ENCODE measurements at places on chromosomes 5 and 9. TPM values are rescaled to one million over a fixed set of nuclear protein-coding genes. Genes with fewer than 3 reads are reported as not detected.

DNA sequence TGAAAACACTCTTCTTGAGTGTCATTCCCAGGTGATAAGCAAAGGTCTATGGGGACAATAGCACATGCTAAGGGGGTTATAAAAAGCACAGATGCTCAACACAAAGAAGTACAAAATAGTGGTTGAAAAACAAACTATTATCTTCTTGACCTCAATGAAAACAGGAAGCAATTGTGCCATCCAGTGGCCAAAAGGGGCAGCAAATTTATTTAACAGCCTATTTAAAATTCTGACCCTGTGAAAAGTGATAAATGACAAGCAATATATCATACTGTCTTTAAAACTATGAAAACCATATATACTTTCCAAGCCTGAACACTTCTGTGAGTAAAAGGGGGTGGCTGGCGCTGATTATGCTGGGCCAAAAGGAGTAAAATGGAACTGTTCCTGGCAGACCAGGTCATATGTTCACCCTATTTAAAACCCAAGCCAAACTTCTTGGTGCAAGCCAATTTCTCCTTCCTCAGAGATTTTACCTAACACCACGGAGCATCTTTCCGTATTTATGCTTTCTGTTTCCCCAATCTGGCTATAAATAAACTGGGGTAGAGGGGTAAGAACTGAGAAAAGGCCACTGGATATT, 29.7 kb downstream of the TEX10 start:
- DNase-seq, result peak; percentile 24
- peaks cover 24% of the 10 kb centered on the region for H3K36me3 ChIP-seq
- H3K4me1 ChIP-seq, result peaks cover 10% of the 10 kb centered on the region
- H3K27ac ChIP-seq, result no peak overlapping the region

- no peak overlapping the region for H3K4me3 ChIP-seq
- no peak overlapping the region for H3K27ac ChIP-seq
- no peak for DNase-seq
- no peaks in the 10 kb centered on the region for H3K36me3 ChIP-seq
- H3K27me3 ChIP-seq, result peaks cover 6% of the 10 kb centered on the region
Observed at GRCh38 chr5:108637134-108637533, 110.6 kb upstream of the FER start.

GRCh38 chr5:179319123-179319522, 26.1 kb downstream of the ADAMTS2 start:
- no peak overlapping the region for H3K27ac ChIP-seq
- no peaks in the 10 kb centered on the region for H3K4me1 ChIP-seq
- H3K36me3 ChIP-seq, result no peaks in the 10 kb centered on the region
- no peak for DNase-seq

- peaks cover 2% of the 10 kb centered on the region for H3K36me3 ChIP-seq
- H3K27ac ChIP-seq, result peak overlapping the region; percentile 92
- DNase-seq, result peak; percentile 85
- H3K4me1 ChIP-seq, result peaks cover 46% of the 10 kb centered on the region
Observed at GRCh38 chr9:91162784-91163443, 198.8 kb downstream of the AUH start.

Gene IER5L
- 1.3 TPM for total RNA-seq

GRCh38 chr9:124281931-124282371, 24.2 kb downstream of the NEK6 start:
- H3K27ac ChIP-seq, result no peak overlapping the region
- H3K27me3 ChIP-seq, result no peaks in the 10 kb centered on the region
- H3K36me3 ChIP-seq, result no peaks in the 10 kb centered on the region
- H3K4me3 ChIP-seq, result no peak overlapping the region
- H3K4me1 ChIP-seq, result peaks cover 18% of the 10 kb centered on the region
- DNase-seq, result no peak

DNA sequence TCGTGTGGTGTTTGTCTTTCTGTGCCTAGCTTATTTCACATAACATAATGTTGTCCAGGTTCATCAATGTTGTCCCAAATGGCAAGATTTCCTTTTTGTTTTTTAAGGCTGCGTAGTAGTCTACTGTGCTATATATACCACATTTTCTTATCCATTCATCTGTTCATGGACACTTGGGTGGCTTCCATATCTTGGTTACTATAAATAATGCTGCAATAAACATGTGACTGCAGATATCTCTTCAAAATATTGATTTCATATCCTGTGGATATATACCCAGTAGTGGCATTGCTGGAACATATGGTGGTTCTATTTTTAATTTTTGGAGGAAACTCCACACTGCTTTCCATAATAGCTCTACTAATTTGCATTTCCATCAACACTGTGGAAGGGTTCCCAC, 25.5 kb upstream of the CCNH start:
- peaks cover 1% of the 10 kb centered on the region for H3K4me1 ChIP-seq
- no peak overlapping the region for H3K4me3 ChIP-seq
- no peak overlapping the region for H3K27ac ChIP-seq
- peaks cover 14% of the 10 kb centered on the region for H3K27me3 ChIP-seq
- DNase-seq, result no peak

Gene SAP30L
- total RNA-seq, result 34.2 TPM

Gene ARID3C
- 0.17 TPM for total RNA-seq

GRCh38 chr5:42837601-42838000, 25.9 kb upstream of the SELENOP start:
- no peaks in the 10 kb centered on the region for H3K27me3 ChIP-seq
- H3K4me1 ChIP-seq, result no peaks in the 10 kb centered on the region
- H3K27ac ChIP-seq, result no peak overlapping the region
- H3K4me3 ChIP-seq, result no peak overlapping the region
- no peaks in the 10 kb centered on the region for H3K36me3 ChIP-seq

- DNase-seq, result no peak
- no peaks in the 10 kb centered on the region for H3K36me3 ChIP-seq
- no peak overlapping the region for H3K27ac ChIP-seq
- no peaks in the 10 kb centered on the region for H3K4me1 ChIP-seq
Observed at GRCh38 chr9:88691811-88692210, 156.8 kb downstream of the NXNL2 start.

- no peak for DNase-seq
- H3K27me3 ChIP-seq, result no peaks in the 10 kb centered on the region
Observed at GRCh38 chr5:124162767-124163532, 583.5 kb downstream of the ZNF608 start.

- H3K36me3 ChIP-seq, result no peaks in the 10 kb centered on the region
- peaks cover 22% of the 10 kb centered on the region for H3K4me1 ChIP-seq
- peak; percentile 92 for DNase-seq
- H3K27me3 ChIP-seq, result peaks cover 73% of the 10 kb centered on the region
- peak overlapping the region; percentile 59 for H3K4me3 ChIP-seq
- H3K27ac ChIP-seq, result no peak overlapping the region
Observed at GRCh38 chr5:141878711-141879425, 658 bp upstream of the PCDH1 start.

Gene SOWAHA
- not detected for total RNA-seq

GRCh38 chr9:16668734-16669295, 201.7 kb downstream of the BNC2 start:
- no peaks in the 10 kb centered on the region for H3K27me3 ChIP-seq
- H3K27ac ChIP-seq, result no peak overlapping the region
- H3K4me1 ChIP-seq, result no peaks in the 10 kb centered on the region
- H3K4me3 ChIP-seq, result no peak overlapping the region
- H3K36me3 ChIP-seq, result no peaks in the 10 kb centered on the region

Gene GABRB2
- not detected for total RNA-seq

DNA sequence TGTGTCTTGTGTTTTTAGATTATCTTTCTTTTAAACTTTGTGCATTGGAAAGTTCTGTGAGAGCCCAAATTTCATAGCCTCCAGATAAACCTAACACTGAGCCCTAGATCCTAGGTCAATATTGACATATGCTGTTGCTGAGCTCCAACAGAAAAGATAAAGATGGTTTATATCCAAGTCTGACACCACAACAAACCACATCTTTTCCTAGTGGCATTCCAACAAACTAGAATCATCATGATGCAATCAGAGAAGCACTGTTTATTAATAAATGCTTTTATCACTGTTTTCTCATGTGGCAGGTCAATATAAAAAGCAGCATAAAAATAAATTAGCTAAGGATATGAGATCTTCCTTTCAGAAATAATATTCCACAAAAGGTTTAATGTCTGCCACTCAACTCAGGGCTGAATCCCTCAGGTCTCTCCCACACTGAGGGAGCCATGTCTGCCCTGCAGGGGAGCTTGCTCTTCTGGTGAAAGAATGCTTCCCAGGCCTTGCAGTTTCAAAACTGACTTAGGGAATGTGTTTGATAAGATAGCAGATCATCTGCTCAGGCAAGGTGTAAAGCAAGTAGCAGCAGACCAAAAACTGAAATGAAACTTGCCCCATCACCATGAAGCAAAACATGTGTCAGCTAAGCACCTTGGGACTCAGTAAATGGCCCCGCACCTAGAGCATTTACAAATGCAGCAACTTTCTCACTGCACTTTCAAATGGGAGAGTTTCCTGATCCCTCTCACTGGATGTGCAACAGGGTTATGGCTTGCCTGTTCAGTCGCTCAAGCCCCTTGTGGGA, 493.0 kb downstream of the AGTPBP1 start:
- H3K27me3 ChIP-seq, result no peaks in the 10 kb centered on the region
- H3K36me3 ChIP-seq, result no peaks in the 10 kb centered on the region
- H3K4me1 ChIP-seq, result no peaks in the 10 kb centered on the region
- no peak for DNase-seq

Gene ABLIM3
- 0.10 TPM for total RNA-seq

DNA sequence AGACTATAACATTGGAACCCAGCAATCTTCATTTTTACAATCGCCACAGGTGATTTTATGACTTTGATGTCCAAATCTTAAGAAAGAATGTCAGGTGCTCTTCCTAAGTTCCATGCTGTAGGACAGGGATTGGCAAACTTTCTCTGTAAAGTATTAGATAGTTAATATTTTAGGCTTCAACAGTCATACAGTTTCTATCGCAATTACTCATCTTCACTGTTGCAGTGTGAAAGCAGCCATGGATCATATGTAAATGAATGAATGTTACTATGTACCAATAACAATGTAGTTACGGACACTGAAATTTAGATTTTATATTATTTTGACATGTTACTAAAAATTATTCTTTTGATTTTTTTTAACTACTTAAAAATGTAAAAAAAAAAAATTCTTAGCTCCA, 169.7 kb downstream of the DTWD2 start:
- H3K36me3 ChIP-seq, result peaks cover 2% of the 10 kb centered on the region
- H3K4me3 ChIP-seq, result no peak overlapping the region
- H3K27ac ChIP-seq, result no peak overlapping the region
- DNase-seq, result no peak
- H3K4me1 ChIP-seq, result no peaks in the 10 kb centered on the region

- no peaks in the 10 kb centered on the region for H3K27me3 ChIP-seq
- H3K4me1 ChIP-seq, result no peaks in the 10 kb centered on the region
- no peak overlapping the region for H3K4me3 ChIP-seq
- H3K27ac ChIP-seq, result no peak overlapping the region
- H3K36me3 ChIP-seq, result no peaks in the 10 kb centered on the region
Observed at GRCh38 chr5:143638654-143639053, 173.3 kb upstream of the HMHB1 start.

Gene LAMC3
- total RNA-seq, result 0.12 TPM

DNA sequence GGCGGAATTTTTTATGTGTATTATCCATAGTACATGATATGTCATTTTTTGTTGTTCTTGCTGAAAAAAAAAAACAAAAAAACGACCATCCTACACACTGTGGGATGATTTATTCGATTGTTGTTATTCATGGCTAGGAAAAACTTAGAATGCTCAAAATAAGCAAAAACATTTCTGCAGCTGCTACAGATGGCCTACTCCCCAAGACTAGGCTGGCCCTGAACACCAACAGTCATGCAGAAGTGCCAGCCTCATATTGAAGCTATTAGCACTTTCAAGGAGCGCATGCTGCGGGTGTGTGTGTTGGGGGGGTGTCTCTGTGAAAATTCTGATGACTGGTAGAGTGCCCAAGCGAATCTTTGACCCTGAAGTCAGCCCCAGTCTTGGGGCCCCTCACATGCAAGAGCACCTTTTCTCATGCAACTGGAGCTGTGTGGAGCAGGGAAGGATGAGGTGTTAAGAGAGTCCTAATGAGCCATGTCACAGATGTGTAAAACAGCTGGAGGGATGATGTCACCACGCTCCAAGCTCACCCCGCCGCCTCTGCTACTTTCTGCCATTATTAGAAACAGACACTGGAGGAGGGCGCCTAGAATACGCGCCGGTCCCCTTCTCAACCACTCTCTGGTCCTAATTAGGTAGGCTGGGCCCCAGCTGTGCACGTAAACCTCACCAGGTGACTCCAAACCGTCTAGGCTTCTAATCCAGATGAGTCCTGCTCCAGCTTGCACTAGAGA, 61.0 kb upstream of the SMIM23 start:
- H3K4me3 ChIP-seq, result no peak overlapping the region
- H3K36me3 ChIP-seq, result no peaks in the 10 kb centered on the region
- H3K4me1 ChIP-seq, result no peaks in the 10 kb centered on the region
- no peak for DNase-seq
- no peak overlapping the region for H3K27ac ChIP-seq
- H3K27me3 ChIP-seq, result peaks cover 20% of the 10 kb centered on the region

Gene TSPAN17
- total RNA-seq, result 25.3 TPM
